ENCODE measurements at places on chromosomes 3 and 15.
A peak's percentile ranks its signal among the peaks of the same experiment; 100 is the strongest.

DNA sequence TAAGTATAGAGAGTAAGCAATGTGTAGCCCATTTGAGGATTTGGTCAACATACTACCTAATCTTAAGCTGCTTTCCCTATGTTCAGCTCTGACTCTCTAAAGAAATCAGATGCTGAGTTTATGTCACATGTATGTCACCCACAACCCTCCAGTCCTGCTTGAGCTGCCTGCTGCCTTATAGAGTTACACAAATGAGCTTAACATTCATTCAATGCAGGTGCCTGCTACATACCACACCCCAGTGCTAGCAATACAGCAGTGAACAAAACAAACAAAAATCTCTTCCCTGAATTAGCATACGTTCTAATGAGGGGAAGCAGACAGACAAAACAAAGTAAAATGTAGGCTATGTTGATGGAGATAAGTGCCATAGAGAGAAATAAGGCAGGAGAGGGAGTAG lies 93.0 kb downstream of the HHLA2 start:
- DNase-seq = peak; percentile 27

DNA sequence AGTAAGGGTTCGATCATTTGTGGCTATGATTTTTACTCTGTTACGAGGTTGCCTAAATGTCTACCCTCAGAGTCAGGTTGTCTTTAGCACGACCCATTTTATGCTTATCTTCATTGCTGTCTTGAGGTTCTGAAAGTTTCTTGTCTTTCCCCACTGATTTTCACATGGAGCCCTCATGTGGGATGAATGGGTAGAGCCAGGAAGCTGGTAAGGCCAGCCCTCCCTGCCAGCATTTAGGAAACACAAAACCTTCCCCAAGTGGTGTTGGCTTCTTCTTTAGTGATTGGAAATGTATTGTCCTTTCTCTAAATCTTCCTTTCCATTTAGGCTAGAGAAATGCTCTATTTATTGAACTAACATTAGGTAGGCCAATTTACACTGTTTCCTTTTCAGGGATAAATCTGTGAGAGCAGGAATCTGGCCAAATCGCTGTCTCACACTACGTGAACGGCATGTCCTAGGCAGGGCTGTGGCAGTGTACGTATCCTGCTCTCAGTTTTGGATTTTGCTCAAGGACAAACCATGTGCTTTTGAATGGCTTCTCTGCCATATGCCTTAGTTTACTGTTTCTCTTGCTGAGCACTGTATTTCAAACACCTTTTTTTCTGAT lies 43.7 kb downstream of the MYZAP start:
- DNase-seq = no peak

DNA sequence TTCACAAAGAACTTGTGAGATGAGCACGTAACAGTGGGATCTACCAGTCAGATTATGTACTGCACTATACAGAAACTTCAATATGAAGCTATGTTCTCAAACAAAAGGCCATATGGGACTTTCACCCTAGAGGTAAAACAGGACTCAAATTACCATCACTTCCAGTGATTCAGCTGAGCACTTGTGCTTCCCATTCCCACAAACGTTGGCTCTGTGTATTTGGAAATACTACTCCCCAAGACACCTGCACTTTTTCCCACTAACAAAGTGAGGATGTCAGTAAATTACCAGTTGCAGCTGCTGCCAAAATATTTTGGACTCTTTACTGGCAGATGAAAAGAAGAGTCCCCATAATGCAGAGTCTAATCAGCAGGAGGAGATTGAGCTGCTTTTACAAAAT lies 1570.1 kb downstream of the SI start:
- DNase-seq = peak; percentile 0

GRCh38 chr3:50205413-50206276 lies 574 bp downstream of the SLC38A3 start:
- no peak for DNase-seq

DNA sequence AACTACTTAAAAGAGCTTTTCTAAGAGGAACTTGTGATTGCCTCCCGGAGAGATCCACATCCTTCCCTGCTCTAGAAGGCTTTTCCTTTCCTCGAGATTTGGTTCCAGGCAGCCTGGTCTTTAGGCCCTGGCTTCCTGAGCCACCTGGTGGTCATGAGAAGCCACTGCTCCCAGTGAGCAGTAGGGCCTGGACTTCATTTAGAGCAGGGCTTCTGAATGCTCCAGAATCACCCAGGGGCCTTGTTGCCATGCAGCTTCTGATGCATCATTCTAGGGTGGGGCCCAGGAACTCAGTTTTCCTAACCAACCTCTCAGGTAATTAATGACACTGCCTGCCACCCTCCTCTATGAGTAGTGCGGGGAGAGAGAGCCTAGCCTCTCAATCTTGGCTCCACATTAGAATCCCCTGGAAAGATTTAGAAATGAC lies 29.6 kb downstream of the PSMD6 start:
- peak; percentile 42 for DNase-seq

DNA sequence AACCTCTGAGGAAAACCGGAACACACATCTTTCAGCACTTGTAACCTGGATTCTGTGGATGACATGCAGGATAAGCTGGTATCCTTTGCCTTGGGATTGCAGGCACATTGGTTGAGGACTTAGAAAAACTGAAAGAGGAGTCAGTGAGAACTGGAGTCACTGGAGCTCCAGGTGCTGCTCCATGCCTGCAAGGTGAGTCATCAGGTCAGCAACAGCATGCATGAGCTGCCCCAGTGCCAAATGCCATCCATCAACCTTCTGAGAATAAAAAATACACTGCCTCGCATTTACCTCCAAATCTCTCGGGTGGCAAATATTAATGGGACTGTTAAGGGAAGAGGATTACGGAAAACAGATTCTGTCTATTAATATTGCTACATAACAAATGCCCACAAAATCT lies 729.1 kb downstream of the NTRK3 start:
- DNase-seq = no peak

GRCh38 chr15:48374472-48374871 lies 43.2 kb downstream of the DUT start:
- DNase-seq = no peak

- DNase-seq = no peak
Observed at GRCh38 chr3:47013231-47013630, 33.8 kb downstream of the NBEAL2 start.

DNA sequence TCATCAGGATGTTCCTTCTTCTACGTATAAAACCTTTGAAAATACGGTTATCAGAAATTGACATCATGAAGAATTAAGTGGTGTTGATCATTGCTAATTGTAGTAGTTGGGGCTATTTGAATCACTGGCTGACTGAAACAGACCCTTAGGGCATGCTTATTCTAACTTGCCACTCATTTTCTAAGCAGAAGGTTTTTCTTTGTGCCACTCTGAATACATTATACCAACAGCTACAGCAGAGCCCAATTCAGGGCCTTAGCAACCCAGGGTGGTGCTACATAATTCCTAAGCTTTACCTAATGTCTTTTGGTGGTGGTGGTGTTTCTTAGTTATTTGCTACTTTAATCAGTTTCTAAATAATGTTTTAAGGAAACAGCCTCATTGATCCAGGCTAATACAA lies 524.2 kb downstream of the NLGN1 start:
- DNase-seq = no peak

DNA sequence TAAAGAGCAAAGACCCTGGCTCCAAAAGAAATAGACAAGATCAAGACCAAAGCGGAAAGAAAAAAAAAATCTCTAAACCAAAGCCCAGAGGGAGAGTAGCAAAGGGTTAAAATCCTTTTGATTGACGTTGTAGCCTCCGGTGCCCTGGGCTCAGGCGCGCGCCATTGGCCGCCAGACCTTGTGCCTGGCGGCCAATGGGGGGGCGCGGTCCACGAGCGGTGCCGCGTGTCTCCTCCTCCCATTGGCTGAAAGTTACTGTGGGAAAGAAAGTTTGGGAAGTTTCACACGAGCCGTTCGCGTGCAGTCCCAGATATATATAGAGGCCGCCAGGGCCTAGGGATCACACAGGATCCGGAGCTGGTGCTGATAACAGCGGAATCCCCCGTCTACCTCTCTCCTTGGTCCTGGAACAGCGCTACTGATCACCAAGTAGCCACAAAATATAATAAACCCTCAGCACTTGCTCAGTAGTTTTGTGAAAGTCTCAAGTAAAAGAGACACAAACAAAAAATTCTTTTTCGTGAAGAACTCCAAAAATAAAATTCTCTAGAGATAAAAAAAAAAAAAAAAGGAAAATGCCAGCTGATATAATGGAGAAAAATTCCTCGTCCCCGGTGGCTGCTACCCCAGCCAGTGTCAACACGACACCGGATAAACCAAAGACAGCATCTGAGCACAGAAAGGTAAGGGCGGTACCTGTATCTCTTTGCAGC lies at the start of gene HES1:
Gene HES1 (plus strand): TSS at position 343 of the 713 bp plus-strand sequence. CDS start 233 bp downstream, at position 576.
- DNase-seq = peak; percentile 91

GRCh38 chr15:96495386-96495785 lies 164.9 kb downstream of the NR2F2 start:
- no peak for DNase-seq

DNA sequence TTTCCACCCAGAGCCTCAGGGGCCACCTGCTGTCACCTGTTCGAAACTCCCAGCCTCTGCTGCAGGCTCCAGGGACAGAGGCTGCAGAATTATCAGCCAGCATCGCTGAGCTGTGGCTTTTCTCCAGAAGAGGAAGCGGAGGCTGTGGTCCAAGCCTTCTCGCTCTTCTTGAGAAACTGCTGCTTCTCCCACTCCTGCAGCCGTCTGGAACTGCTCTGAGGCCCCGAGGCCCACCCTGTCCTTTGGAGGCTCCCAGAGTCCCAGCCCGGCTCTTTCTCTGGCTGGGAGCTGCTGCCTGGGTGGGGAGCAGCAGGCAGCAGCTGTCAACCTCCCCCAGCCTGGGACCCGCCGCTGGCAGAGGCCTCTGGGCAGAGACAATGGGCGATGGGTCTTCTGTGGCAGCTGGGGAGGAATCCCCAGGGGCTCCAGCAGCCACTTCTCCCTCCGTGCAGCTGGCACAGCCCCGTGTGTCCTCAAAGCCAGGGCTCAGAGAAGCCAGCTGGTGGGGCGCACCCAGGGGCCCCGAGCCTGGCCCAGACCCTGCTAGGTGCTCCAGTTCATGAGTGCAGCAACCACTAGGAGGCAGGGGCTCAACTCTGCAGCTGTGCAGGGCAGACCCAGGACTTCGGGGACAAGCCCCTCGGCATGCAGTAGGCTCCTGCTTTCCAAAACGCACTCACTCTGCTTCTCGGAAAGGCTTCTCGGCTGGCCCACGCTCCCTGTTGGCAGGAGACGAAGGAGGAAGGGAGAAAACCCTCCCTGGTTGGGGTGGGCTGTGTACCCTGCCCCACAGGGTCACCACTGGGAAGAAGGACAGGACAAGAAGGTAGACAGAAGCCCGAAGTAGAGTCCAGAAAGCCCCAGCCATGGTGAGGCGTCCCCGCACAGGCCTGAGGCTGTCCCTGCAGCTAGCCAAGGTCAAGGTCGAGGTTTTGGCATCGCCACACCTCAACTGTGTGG lies 49.9 kb upstream of the FURIN start:
- peak; percentile 81 for DNase-seq

- no peak for DNase-seq
Observed at GRCh38 chr3:13377021-13377420, 43.1 kb downstream of the NUP210 start.

DNA sequence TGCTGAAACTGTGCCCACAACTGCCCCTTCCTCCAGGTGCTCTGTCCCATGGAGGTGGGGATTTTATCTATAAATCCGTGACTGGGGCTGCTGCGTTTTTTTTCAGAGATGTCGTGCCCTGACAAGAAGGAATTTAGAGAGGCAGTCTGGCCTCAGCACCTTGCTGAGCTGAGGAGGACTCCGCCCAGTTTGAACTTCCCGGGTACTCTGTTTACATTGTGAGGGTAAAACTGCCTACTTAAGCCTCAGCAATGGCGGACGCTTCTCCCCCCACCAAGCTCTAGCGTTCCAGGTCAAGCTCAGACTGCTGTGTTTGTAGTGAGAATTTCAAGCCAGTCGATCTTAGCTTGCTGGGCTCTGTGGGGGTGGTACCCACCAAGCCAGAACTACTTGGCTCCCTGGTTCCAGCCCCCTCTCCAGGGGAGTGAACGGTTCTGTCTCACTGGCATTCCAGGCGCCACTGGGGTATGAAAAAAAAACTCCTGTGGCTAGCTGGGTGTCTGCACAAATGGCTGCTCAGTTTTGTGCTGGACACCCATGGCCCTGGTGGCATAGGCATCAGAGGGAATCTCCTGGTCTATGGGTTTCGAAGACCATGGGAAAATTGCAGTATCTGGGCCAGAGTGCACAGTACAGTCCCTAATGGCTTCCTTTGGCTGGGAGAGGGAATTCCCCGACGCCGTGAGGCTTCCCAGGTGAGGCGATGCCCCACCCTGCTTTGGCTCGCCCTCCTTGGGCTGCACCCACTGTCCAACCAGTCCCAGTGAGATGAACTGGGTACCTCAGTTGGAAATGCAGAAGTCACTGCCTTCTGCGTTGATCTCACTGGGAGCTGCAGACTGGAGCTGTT lies 68.5 kb upstream of the SGO1 start:
- no peak for DNase-seq

GRCh38 chr3:155519078-155519477 lies 225.6 kb upstream of the STRIT1 start:
- no peak for DNase-seq

DNA sequence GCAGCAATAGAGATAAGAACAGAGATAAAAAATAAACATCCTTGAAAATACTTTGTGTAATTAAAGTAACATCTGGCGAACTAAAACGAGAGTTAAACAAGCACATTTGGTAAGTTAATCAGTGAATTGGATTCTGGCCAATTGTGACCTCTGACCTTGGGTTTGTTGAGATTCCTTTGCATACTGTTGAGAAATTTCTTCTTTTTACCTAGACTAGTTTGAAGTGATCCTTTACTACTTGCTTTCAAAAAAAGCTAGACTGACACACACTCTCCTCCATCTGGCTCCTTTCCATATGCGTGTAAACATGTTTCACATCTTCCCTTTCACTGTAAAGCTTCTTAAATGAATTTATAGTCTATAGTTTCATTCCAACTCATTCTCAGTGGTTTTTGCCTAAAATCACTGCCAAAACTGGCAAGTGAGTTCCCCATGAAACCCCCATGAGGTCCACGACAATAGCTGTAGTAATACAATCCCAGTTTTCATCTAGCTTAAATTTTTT lies 17.3 kb upstream of the GBE1 start:
- DNase-seq = no peak

- DNase-seq = no peak
Observed at GRCh38 chr3:188154809-188155574, 1.0 kb downstream of the LPP start.

Data from NCI-H345 (cell line).